ENCODE measurements at places on chromosomes 11 and 22.

GRCh38 chr11:4041731-4042391 lies 52.7 kb upstream of the RRM1 start:
- DNase-seq, result peak; percentile 58

DNA sequence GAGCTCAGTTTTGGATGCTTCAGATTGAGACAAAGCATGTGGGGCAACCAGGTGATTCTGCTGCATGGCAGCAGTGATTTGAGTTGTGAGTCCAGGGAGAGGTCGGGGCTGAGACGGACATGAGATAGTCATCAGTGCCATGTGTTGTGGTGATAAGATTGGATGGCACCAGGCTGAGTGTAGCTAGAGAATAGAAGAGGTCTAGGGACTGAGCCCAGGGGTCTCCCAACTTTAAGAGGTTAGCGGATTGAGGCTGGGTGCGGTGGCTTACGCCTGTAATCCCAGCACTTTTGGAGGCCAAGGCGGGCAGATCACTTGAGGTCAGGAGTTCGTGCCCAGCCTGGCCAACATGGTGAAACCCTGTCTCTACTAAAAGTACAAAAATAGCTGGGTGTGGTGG lies 6.3 kb upstream of the CTSD start:
- no peak for DNase-seq

DNA sequence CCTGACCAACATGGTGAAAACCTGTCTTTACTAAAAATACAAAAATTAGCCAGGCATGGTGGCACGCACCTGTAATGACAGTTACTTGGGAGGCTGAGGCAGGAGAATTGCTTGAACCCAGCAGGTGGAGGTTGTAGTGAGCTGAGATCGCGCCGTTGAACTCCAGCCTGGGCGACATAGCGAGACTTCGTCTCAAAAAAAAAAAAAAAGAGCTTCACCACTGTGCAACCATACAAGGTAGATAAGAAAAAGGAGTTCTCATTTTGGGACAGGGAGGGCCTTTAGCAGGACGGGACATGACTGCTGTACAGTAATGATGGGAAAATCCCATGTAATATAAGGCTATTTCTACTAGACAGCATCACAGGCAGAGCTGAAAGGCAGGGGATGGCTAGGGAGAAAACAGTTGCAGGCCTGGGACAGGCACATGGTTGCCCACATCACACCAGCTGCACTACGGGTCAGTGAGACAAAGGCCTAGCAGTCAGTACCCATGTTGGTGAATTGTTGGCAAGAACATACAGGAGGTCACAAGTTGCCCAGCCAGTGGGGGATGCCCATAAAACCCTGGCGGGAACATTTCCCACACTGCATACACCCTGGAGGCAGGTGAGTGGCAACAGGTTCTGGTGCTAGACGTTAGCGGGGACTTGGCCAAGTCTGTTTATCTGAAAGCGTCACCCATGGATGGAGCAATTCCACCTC lies 5.4 kb downstream of the TANGO2 start:
- DNase-seq, result no peak

GRCh38 chr11:102810950-102811660 lies 13.1 kb upstream of the MMP1 start:
- DNase-seq, result peak; percentile 63

DNA sequence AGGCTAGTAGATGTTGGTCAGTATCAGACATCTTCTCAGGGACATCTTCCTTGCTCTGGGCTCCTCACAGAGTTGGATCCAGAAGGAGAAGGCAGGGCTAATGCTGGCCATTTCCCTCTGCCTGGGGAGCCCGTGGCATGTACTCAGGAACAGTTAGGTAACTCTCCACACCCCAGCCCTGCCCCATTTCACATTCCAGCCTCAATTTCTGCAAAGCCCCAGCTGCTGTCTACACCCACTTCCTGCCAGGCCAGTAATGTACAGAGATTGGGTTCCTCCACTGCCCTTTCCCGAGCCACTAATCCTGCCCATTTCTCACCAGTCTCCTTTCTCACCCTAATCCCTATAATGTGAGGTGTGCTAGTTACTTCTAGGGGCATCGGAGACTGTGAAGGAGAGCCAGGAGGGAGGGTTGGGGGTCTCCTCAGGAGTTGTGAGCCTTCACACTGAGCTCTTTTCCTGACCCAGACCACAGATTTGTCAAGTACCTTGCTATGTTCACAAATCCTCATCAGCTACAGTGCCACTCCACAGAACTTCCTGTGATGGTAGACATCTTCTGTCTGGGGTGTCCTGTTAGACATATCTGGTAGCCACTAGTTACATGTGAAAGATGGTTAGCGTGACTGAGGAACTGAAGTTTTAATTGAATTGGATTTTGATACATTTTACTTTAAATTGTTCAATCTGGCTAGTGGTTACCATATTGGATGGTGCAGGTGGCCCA lies 1.3 kb upstream of the SEC14L3 start:
- DNase-seq, result no peak

DNA sequence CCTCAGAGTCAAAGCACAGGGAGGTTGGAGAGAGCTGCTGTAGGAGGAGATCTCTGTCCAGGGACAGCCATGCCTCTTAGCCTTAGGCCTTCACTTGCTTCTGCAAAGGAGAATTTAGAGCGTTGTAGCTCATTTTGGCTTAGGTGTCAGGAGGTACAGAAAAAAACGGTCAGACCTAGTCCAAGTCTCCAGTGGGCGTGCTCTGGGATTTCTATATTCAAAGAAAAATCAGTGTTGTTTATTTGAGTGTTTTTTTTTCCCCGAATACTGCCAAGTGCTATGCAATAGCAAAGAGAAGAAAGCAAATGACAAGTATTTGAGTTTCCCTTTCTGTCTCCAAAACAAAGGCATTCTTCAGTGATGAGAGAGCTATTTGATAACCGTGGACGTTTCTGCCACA lies 22.7 kb upstream of the OPCML start:
- DNase-seq, result no peak

DNA sequence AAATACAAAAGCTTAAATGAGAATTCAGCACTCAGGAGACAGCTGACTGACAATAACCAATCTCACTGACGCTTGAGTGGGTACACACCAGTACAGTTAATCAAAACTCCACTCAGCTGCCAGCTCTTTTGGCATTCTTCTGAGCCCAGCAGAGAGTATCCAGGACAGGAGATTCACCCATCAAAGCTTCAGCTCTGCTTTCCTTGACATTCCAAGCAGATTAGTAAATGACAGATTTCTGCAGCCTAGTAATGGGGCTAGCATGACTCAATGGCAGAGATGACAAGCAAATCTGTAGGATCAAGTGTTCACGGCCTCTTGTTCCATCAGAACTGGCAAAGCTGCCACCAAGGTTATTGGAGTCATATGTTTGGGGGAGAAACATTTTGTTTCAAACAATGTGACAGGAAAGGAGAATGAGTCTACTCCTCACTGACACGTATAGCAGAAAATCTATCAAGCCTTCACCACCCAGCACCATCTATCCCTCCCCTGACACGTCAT lies 420.0 kb downstream of the DYNC2H1 start:
- DNase-seq, result peak; percentile 73

GRCh38 chr11:65437436-65438227 lies 15.0 kb downstream of the NEAT1 start:
- peak; percentile 56 for DNase-seq

GRCh38 chr11:8075119-8075726 lies 5.8 kb upstream of the TUB start:
- DNase-seq, result no peak

DNA sequence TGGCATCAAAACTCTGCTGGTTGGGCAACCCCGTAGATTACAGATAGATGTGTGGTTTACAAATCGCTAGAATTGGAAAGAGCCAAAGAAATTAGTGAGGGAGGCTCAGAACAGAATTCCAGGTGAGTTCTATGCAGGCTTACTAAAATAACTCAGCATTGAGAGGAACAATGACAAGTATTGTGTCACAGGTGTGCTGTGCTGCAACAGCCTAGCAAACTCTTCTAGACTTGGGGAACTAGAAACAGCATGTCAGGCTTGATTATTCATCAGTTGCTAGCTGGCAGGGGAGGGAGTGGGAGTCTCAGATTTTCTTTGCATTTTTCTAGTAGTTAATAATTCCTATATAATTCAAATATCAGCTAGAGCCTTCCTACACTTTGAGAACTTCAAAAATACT lies 26.3 kb upstream of the RASD2 start:
- no peak for DNase-seq

GRCh38 chr11:69745201-69745600 lies 29.9 kb downstream of the FGF4 start:
- no peak for DNase-seq

DNA sequence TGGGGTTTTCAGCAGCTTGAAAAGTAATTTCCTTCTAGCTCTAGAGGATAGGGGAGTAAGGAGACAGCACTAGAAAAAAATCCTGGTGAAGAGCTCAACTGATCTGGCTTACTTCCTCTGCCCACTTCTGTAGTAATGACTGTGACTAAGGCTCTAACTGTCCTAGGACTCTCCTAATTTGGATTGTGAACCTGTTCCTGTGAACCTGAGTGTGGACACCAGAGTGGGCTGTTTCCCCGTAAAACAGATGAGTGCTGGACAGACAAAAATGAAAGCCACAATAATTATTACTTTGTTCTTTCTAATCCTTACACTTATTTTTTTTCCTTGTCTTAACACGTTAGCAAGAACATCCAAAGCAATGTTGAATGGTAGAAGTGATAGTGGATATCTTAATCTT lies 154.1 kb downstream of the AASDHPPT start:
- peak; percentile 55 for DNase-seq

DNA sequence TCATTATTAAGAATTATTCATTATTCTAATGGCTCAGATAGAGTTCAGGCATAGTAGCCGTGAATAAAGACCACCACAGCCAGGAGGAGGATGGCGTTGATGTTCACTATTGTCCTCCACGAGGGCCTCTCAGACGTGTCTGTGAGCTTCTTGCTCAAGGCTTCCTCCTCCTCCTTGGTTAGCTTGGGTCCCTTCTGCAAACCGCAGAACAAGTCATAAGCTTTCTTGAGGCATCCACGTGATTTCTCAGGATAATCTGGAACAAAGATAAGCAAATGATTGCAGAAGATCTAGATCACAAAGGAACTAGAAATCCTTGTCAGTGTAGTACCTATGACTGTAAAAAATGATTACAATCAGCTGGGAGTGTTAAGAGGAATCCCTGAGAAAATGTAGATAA lies 13.6 kb upstream of the RFPL2 start:
- no peak for DNase-seq

DNA sequence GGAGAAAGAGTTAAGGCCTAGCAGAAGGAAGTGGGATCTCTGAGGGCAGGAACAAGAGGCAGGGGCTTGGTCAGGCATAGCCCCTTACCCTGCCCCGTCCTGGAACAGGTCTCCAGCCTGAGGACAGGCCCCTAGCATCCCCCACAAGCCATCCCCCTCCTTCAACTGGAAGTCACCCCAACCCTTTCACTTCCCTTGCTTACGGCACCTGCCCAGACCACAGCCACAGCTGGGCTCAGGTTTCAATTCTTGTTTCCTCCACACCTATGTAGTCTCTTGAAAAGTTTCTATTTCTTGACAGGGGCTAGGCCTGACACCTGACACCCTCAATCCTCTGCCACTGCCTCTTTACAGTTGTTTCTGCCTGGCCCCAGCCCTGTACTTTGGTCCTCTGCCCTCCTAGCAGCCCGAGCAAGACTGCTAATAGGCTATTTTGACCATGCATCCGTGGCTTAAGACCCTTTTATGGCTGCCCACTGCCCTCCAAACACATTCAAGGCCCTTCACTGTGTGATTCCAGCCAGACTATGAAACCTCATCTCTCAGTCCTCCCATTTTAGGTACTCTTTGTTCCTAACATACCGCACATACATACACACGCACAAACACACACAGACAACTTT lies 10.9 kb upstream of the FCHSD2 start:
- no peak for DNase-seq

- DNase-seq, result no peak
Observed at GRCh38 chr11:108340973-108341372, 118.1 kb downstream of the ATM start.

- no peak for DNase-seq
Observed at GRCh38 chr11:122963961-122964360, 17.7 kb downstream of the BSX start.

DNA sequence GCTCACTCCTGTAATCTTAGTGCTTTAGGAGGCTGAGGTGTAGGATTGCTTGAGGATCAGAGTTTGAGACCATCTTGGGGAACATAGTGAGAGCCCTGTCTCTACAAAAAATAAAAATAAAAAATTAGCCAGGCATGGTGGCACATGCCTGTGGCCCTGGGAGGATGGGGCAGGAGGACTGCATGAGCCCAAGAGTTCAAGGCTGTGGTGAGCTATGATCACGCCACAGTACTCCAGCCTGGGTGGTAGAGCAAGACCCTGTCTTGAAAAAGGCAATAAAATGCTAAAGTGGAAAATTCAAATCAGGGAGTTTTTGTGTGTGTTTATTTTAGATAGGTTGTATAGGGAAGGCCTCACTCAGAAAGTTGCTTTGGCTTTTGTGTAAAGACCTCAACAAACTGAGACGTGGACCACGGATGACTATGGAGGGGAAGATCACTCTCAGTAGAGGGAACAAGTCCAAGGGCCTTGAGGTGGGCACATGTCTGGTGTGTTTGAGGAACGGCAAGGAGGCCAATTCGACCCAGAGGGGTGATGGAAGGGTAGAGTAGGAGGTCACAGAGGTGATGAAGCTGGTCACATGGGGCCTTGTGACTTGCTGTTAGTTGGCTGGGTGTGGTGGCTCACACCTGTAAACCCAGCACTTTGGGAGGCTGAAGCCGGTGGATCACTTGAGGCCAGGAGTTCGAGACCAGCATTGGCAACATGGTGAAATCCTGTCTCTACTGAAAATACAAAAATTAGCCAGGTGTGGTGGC lies 35.7 kb downstream of the WEE1 start:
- no peak for DNase-seq

DNA sequence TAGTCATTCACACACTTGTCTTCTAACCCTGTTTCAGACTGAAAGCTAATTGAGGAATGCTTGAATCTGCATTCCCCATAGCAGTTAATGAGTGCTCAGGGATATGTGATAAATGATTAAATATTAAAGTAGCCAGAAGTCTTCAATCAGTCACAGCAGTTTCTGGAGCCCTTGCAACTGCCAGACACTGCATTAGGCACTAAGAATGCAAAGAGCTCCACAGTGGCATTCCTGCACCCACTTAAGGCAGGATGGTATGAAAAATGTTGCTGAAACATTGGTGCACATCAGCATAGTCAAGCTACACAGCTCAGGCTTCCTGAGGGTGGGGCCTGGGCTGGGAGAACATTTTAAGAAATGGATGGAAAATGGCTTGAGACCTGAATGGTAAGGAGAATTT lies 6.5 kb downstream of the DTX4 start:
- no peak for DNase-seq

- DNase-seq, result no peak
Observed at GRCh38 chr11:126518972-126519690, 163.6 kb downstream of the ST3GAL4 start.

GRCh38 chr11:110947096-110947495 lies 234.9 kb upstream of the ARHGAP20 start:
- DNase-seq, result no peak

All from fibroblast of the aortic adventitia (primary cell).